ENCODE measurements at places on chromosomes 7 and 10. TPM values are rescaled to one million over a fixed set of nuclear protein-coding genes. Genes with fewer than 3 reads are reported as not detected.

DNA sequence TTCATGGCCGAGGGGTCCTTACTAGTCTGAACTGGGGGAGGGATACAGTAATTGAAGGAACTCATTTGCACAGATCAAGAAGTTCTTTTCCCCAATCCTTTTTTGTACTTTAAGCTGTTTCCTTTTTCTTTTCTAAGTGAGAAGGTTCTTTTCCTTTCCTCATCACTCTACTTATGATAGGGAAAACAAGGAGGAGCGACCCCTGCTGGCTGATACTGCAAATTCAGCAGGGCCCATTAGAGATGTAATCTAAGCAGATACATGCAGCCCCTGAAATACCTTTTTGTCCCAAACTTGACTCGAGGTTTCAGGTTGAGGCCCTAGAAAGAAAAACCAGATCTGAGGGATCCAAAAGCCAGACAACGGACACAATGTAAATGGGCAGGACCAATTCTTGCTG, 305.5 kb downstream of the DNAJB9 start:
- peak; percentile 29 for DNase-seq

DNA sequence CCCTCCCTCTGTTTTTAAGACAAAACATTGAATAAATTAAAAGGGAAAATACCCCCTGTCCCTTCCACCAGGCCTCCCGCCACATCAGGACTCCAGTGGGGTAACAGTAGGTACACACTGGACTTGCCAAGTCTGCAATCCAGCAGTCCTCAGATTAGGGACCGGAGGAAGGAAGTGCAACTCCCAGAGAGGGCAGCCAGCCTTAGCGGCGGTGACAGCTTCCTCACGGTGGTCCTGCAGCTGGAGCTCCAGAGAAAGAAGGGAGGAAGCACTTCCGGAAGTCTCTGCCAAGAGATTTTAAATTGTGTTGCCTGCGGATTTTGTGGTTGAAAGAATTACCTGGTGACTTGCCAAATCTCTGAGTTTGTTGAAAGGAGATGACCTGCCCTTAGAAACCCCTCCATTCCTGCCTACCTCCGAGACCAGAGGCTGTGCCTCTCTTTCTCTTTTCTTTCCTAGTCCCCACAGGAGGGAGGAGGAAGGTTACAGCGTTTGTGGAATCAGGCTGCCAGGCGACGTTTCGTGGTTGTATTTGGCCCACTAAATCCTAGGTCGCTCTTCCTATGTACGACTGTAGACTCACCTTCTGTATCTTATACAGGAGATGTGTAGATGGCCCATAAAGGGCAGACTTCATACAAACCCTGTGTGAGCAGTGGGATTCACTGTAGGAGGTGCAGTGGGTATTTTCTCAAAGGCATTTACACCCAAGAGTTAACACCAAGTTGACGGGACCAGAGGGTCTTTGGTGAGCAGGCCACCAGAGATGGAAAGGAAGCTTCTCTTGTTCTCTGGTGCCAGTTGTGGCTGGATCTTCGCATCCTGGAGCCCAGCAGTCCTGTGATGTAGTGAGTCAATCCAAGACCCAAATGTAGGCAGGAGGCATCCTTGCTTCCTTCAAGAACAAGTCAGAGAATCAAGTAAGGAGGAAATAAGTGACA, 77.9 kb downstream of the INSIG1 start:
- peak; percentile 29 for DNase-seq

- peak; percentile 87 for DNase-seq
These were observed 30.3 kb downstream of the CCNJ start for GRCh38 chr10:96073722-96074121.

DNA sequence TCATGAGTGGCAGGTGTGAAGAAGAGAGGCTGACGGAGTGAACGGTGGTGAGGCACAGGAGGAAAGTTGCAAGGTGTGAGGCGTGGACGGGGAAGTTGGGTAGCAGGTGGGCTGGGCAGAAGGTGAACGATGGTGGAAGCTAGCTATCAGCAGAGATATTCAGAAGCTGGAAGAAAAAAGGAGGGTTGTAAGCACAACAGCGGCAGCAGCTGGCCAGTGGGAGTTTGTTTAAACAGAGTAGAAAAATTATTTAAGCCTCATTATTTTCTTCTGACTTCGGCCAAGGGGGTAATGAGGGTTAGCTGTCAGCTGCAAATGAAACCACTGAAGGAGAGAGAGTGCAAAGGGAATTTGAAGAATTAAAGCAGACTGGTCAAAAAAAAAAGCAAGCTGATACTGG, 62.1 kb upstream of the PRKAR2B start:
- no peak for DNase-seq

Gene NEUROG3
- not detected for total RNA-seq

Gene PRSS1
- not detected for total RNA-seq

Measured in HT1080 (cell line).